Choroid plexus epithelial cell (primary cell): ENCODE measurements at places on chromosomes 5 and 9.

DNA sequence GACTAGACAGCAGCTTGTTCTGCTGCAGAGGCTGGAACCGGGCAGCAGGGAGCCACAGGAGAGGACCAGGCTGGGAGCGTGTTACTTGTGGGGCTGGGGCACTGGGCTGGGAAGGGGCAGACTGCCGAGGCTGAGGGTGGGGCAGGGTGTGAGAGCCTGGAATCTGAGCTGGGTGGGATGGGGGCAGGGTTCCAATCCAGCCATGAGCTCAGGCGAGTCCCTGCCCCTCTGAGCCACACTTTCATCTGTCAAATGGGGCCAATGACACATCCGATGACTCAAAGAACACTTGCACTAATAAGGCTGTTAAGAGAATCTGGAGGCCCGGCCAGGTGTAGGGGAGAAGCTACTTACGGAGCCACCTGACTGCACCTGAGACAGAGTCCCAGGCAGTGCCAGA is 18.7 kb upstream of the WDR38 start:
- peak; percentile 39 for DNase-seq

DNA sequence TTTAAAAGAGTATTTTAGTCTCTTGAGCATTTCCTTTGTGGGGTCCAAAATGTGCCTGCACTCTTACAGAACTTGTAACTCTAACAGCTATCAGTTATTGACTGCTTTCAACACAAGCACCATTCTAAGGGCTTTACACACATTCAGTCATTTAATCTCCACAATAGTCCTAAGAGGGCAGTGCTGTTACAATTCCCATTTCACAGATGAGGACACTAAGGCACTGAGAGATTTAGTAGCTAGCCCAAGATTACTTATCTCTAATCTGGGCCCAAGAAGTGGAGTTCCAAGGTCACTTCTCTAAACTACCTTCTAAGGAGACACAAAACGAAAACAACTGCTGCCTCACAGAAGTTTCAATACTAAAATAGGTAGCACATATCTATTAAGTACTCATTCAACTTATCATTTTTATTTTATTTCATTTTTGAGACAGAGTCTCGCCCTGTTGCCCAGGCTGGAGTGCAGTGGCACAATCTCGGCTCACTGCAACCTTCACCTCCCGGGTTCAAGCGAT is 275.2 kb downstream of the CWC27 start:
- DNase-seq: no peak

DNA sequence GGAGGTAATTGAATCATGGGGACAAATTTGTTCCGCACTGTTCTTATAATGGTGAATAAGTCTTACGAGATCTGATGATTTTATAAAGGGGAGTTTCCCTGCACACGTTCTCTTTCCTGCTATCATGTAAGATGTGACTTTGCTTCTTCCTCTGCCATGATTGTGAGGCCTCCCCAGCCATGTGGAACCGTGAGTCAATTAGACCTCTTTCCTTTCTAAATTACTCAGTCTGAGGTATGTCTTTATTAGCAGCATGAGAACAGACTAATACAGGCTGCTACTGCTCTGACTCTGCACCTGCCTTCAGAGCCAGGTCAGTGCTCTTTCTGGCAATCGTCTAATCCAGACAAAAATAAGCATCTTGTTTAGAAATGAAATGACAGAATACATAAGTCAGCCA is 479.2 kb upstream of the TUSC1 start:
- no peak for DNase-seq

DNA sequence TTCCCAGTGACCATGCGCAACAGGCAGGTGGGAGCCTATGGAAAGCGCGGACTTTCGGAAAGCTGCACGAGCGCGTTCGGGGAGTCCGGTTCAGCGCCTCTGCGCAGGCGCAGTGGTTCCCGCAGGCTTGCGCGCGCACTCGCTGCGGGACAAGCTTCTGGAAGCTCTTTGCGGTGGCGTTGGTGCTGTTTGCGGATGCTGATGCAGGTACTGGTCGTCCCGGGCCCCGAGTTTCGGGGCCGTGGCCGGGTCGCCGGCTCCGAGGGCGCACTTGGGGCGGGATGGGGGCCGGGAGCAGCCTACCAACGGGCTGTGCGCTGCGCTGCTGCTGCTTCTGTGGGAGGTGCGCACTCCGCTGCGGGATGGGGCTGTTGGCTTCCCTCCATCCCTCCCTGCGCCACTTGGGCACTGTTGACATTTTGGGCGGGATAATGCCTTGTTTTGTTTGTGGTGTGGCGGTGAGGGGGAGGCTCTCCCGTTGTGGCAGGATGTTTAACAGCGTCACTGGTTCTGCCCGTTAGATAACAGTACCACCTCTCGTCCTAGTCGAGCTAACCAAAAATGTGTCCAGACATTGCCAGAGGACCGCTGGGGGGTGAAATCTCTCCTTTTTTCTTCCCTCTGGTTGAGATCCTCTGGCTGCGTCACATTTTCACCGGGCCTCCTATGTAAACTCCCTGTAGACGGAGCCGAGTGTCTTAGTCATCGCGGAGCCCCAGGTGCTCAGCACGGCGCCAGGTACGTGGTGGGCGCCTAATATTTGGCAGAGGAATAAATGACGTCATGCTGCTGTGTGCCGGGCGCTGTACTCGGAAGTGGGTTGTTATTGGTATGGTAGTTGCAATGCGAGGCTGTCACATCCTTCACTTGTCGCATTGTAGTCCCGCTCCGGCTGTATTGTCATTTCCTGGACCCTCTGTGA is at the start of gene ZNF483:
Gene ZNF483 (plus strand): TSS at position 124 of the 922 bp plus-strand sequence. CDS start 2,217 bp downstream, outside the sequence.
- DNase-seq: peak; percentile 86

- DNase-seq: no peak
Observed at GRCh38 chr9:97502984-97503861, 1.8 kb downstream of the TMOD1 start.

DNA sequence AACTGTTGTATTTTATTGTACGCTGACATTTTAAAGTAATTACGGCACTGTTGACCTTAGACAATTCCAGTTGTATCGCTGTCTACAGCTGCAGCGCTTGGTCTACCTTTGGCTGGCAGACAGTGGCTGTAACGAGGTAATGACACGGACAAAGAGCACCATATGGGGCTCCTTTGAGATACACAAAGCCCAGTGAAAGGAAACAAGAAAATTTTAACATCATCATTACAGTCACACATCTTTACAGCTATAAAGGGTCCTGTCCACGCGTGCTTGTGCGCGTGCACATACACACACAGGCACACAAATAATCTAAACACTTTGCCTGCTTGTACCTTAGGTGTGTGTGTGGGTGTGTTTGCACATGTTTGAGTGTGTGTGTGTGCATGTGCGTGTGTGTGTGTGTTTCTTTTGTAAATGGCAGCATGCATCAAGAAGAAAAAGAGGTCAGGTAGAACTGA is 946.0 kb downstream of the NR2F1-AS1 start:
- DNase-seq: no peak

DNA sequence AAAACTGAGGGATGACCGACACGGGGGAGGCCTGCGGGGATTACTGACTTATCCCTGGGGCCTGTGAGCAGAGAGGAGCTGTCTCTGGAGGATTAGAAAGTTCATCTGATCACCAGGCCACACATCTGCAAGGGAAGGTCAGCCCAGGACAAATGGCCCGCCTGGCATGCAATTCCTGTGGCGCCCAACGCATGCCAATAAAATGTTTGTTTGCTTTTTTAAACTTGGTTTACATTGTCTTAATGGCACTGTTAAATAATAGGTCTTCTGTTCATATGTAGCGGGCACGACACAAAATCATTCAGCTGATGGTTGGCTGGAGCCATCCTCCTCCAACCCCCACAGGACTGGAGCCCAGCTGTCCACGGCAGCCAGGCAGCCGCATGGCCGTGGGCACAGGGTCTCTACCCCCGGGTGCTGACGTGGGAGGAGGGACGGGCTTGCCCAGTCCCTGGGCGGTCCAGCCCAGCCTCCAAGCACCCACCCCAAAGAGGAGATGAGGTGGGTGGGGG is 41.0 kb upstream of the SLC12A7 start:
- no peak for DNase-seq

GRCh38 chr9:127154390-127155191 is 32.2 kb upstream of the ANGPTL2 start:
- DNase-seq: peak; percentile 75

DNA sequence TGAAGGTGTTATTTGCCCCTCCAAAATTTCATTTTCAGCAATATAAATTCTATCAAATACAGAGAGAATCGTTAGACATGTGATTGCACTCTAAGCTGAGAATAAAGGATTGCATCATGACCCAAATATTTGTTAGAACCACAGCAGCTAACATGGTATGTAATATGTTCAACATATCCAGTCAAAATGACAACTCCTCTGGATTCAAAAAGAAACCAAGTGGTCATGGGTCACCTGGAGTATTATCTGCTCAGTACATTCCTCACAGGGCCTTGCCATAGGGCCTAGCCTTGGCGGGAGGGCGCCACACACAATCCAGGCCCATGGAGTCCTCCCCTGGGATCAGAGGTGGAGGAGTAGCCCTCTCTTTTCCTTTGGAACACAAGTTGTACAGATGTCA is 179.2 kb downstream of the HSD17B3 start:
- DNase-seq: peak; percentile 94

DNA sequence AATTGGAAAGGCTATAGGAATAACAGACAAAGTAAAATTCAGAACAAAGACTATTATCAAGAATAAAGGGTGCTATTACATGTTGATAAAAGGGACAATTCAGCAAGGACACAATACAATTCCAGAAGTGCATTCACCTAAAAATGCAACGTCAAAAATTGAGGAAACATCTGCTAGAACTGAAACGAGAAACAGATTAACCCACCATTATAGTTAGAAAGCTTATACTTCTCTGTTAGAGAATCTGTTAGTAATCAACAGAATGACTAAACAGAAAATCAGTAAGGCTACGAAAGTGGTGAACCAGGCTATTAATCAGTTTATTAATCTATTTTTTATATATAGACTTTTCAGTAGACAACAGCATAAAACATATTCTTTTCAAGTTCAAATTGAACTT is 14.8 kb downstream of the FCN1 start:
- no peak for DNase-seq

DNA sequence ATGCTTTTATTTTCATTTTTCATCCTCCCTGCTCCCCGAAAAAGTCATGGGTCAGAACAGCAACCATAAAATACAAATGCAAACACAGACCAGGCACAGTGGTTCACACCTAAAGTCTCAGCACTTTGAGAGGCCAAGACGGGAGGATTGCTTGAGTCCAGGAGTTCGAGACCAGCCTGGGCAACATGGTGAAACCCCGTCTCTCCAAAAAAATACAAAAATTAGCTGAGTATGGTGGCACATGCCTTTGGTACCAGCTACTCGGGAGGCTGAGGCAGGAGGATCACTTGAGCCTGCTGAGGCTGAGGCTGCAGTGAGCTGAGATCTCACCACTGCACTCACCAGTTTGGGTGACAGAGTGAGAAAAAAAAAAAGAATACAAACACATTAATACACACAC is 60.3 kb downstream of the ARHGEF37 start:
- DNase-seq: no peak

GRCh38 chr5:126437721-126438120 is 14.5 kb downstream of the GRAMD2B start:
- DNase-seq: no peak

DNA sequence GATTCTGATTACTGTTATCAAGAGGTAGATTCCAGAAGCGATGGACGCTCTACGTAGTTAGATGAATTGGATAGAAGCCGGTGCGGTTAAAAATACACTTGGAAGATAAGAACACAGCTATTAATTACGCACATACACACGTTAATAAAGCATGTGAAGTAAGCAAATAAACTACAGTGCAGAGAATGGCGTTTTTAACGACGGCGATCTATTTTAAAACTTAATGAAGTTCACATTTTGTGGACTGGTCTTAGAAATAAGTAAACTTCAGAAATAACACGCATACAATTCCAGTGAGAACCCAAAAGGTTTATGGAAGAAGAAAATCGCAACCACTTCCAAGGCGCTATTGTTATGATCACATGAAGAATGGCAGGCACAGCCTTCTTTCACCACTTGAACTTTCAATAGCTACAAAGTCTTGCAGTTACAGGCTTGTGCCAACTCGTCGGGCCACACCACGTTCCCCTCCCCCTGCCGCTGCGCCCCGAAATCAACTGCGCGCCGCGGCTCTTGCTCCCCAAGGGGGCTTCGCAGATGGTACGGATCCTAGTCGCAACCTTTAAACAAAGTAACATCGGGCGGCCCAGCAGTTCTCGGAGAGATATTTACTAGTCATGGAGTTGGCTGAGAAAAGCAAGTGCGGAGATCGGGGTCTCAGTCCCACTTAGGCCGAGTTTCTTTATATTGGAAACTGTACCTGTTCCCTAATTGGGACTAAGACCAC is 866 bp upstream of the SEMA6A start:
- peak; percentile 40 for DNase-seq

DNA sequence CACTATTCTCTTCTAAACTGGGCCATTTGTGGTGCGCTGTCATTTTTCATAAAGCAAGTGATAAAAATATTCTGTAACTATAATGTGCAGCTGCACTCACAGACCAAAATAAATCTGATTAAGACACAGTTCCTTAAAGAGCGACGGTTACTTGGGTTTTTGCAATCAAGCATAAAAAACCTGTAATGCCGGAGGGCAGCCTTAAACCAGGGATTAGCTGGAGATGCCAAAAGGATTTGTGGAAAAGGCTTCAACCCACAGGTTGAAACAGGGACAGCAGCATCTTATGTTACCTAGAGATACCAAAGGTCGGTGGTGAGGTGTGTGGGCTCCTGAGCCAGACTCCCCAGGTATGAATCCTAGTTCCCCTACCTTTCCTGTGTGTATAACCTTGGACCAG is 49.3 kb downstream of the CTNND2 start:
- no peak for DNase-seq

DNA sequence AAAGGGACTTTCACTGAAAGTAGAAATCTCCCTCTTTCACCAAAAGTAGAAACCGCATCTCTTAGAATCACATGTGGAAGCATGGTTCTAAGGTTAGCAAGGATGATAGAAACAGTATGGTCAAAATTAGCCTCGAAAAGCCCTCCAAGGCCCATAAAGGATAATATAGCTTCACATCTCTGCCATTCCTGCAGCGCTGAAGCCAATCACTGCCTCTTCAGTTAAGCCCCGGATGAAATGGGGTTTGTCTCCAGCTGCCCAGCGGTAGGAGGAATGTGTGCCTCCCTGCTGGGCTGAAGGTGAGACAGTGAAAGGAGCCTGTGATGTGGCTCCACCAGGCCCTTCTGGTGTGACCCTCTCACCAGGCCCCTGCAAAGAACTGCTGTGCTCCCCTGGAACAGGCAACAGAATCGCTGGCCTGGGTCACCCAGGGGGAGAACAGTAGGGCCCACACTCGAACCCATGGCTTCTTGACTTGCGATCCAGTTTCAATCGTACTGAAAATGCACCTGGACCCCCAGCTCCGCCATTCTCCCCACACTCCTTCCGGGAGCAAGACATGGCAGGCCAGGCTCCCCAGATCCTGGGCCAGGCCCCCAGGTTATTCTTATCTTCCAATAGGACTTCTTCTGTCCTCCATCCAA is 47.2 kb downstream of the CAMK2A start:
- DNase-seq: peak; percentile 8

DNA sequence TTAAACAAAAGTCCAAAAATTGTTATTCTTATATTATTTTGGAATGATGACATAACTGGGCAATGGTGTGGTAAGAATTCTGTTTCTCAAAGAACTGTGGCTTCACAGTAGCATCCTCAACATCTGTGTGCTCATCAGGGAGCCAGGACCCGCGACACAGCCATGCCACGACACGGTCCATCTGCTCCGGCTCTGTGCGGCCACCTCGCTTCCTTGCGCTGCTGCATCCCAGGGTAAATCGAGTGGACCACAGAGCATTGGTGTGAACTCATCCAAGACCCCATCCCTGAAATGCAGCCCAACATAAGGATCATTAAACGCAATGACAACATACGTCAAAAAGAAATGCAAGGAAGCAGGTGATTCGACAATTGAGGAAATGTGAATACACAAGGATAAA is 15.3 kb downstream of the WHRN start:
- DNase-seq: no peak

- DNase-seq: peak; percentile 79
Observed at GRCh38 chr9:35051069-35051967, 21.1 kb downstream of the VCP start.

GRCh38 chr9:88537761-88538091 is 2.7 kb downstream of the NXNL2 start:
- DNase-seq: peak; percentile 86
